ENCODE measurements at places on chromosomes 11 and 22.

- DNase-seq, result no peak
- H3K4me1 ChIP-seq, result no peaks in the 10 kb centered on the region
- H3K4me3 ChIP-seq, result no peak overlapping the region
- H3K27me3 ChIP-seq, result no peaks in the 10 kb centered on the region
- H3K27ac ChIP-seq, result no peak overlapping the region
Observed at GRCh38 chr11:132944569-132944944, 587.7 kb downstream of the OPCML start.

DNA sequence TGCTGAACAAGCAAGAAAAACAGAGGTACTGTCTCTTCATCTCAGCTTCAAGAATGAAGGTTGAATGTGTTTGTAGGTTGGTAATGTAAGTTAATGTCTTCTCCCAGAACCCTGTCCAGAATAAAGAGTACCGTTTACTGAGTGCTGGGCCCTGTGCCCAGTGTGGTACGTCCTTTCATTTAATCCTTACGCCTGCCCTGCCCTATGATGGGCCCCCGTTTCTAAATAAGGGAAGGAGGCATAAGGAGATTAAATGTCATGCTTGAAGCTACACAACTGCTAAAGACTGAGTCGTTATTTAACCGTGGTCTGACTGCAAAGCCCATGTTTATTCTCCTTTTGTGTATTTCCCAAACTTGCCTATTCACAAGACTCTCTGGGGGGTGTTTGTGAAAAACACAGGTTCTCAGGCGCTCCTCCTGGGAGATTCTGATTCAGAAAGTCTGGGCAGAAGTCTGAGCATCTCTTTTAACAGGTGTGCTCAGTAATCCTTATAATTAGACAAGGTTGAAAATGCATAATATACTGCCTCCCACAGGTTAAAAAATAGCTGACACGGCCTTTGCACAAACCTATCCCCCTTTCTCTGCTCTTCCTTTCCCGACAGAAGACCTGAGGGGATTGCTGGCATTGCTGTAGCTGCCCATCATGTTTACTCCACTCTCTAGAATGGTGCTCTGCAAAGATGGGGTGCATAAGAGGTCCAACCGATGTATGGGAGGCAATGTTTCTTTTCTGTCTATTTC is 56.3 kb upstream of the ZBTB44 start:
- no peak overlapping the region for H3K27ac ChIP-seq
- no peak overlapping the region for H3K4me3 ChIP-seq
- no peaks in the 10 kb centered on the region for H3K27me3 ChIP-seq
- DNase-seq, result no peak

DNA sequence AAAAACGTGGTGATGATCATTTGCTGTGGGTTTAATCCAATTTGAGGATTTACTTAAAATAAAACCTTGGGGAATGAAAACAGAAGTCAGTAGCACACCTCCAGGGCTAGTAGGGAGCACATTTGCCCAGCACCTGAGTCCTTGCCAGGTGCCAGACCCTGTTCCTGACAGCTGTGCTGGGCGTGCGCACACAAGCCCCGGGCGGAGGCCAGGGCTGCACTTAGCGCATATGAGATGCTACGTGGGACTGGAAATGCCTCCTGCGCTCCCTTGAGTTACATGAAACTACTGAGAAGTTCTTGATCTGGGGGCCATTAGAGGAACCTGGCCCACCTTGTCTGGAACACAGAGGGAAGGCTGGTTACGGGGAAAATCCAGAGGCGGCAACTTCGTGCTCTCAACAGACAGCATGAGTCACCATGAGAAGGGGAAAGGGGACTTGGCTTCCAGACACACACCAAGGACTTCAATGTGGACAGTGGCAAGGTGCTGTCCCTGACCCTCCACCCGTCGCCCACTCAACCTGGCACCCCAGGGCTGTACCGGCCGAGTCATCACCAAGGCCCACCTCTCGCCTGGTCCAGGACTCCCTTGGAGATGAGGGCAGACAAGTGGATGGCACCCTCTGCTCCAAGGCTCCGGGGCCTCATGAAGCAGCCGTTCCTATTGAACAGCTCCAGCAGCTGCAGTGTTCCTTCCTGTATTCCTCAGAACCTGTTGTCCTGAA is 1468.6 kb downstream of the BRD1 start:
- H3K36me3 ChIP-seq, result no peaks in the 10 kb centered on the region
- H3K27ac ChIP-seq, result no peak overlapping the region
- DNase-seq, result no peak
- H3K4me3 ChIP-seq, result no peak overlapping the region
- no peaks in the 10 kb centered on the region for H3K4me1 ChIP-seq

DNA sequence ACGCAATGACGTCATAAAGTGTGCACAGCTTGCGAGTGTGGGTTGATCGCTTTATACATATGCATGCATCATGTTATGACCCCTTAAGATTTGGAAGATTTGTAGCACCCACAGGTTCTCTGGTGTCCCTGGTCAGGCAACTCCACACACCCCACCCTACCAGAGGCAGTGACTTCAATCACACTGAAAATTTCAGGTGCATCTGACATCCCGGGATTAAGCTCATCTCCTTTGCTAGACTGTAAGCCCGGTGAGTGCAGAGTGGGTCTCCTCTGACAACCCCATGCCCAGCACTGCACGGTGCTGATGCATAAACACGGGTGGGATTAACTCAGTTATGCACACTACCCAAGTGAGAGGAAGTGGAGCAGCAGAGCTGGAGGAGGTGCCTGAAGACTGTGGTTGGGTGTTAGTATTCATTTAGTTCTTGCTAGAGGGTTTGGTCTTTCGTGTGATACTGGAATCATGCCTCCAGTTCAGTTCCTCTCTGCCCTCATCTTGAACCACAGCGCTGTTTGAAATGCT is 6.5 kb downstream of the ARSA start:
- no peak for DNase-seq
- no peak overlapping the region for H3K27ac ChIP-seq
- no peaks in the 10 kb centered on the region for H3K4me1 ChIP-seq
- H3K4me3 ChIP-seq, result no peak overlapping the region

- no peaks in the 10 kb centered on the region for H3K36me3 ChIP-seq
- H3K27me3 ChIP-seq, result no peaks in the 10 kb centered on the region
- DNase-seq, result no peak
- H3K4me3 ChIP-seq, result no peak overlapping the region
- H3K27ac ChIP-seq, result no peak overlapping the region
Observed at GRCh38 chr11:69584160-69584559, 56.8 kb upstream of the CCND1 start.

DNA sequence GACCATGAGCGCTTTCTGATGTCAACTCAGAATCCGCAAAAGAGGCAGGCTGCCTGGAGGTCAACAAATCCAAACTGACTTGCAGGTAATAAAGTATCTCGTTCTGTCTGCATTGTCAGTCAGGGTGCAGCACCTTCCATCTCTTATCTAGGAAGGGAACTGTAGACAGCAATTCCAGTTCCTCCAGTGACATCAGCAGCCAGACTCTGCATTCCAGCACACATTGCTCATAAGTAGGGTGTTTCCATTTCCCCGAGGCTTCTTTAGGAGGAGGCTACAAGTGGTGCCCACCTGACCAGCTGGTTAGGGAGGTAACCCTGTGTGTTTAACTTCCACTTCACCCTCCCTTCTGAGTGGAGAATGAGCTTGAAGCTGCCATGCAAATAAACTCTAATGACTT is 53.3 kb downstream of the NTM start:
- no peak for DNase-seq
- no peak overlapping the region for H3K27ac ChIP-seq
- H3K4me1 ChIP-seq, result no peaks in the 10 kb centered on the region
- no peaks in the 10 kb centered on the region for H3K27me3 ChIP-seq
- H3K4me3 ChIP-seq, result no peak overlapping the region

Measured in aorta (tissue), 5 donors.